ENCODE measurements at places on chromosomes 1 and 21.

DNA sequence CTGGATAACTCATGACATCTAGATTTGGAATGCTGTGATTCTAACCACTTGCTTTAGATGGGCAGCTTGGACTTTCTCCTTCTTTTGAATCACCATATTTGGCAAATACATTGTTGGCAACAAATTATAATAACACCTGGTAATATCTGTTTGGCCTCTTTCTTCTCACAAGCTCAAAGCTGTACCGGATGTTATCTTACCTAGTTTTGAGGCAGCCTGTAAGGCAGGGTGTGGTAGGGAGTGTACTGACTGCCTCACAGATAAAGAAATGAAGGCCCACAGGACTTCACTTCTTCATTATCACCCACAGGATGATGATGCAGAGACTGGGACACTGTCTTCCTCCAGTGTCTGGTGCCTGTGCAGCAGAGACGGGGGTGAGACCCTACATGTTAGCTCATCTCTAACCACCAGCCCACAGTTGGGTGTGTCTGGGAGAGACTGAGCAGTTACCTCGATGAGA, 28.5 kb downstream of the TUFT1 start:
- DNase-seq: no peak

DNA sequence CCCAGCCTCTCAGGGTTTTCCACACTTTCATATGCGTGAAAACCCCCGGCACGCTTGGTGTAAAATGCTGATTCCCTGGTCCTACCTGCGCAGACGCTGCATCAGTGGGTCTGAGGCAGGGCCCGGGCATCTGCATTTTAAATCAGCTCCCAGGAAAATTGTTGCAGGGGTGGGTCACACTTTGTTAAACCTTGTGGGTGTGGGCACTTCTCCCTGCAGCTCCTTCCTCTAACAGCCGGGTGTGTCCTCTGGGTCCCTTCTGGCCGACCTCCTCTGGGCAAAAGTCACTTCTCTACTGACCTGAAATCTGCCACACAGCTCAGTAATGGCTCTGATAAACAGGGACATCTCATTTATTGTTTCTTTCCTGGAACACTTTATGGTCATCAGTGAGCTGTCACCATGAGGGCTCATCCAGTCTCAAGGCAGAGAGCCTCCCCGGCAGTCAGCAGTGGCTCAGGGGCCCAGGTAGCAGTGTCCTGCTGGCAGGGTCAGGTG, 52.8 kb upstream of the TMPRSS2 start:
- DNase-seq: no peak

DNA sequence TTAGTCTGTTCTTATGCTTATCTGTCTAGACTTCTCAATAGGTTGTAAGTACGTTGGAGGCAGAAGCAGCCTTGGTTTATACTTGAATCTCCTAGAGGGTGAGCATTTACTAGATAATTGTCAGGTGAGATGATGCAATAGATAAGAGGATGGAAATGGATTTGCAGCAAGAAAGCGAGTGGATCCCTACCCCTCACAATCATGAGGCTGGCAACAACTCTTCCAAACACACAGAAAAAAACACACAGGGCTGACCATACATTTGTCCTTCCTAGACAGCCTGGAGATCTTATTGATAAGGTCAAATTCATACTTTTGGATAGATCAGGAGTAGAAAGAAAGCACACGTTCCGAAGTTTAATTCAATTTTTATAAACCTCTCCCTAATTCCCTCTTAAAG, 481.4 kb upstream of the CAMK1G start:
- no peak for DNase-seq

- no peak for DNase-seq
Observed at GRCh38 chr1:209802780-209803152, 3.2 kb downstream of the IRF6 start.

DNA sequence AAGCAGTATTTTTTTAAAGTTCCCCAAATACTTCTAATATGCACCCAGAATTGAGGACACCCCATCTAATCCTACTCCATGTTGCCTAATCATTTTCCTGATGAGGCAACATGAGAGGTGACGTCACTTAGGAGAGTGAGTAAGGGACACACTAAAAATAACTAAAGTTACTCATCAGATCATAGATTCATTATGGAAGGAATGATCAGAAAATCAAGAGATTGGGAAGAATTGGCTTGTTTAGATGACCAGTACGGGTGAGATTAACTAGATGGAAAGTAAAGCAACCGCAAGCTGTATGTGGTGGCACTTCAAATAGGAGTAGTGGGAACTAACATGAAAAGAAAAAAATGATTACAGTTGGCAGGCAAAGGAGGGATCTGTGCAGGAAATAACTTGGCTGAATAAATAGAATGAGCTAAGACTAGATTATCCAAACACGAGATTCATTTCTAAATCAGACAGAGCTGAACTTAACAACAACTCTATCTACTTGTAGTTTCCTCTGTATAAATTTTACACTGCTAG, 61.4 kb upstream of the CXADR start:
- no peak for DNase-seq

DNA sequence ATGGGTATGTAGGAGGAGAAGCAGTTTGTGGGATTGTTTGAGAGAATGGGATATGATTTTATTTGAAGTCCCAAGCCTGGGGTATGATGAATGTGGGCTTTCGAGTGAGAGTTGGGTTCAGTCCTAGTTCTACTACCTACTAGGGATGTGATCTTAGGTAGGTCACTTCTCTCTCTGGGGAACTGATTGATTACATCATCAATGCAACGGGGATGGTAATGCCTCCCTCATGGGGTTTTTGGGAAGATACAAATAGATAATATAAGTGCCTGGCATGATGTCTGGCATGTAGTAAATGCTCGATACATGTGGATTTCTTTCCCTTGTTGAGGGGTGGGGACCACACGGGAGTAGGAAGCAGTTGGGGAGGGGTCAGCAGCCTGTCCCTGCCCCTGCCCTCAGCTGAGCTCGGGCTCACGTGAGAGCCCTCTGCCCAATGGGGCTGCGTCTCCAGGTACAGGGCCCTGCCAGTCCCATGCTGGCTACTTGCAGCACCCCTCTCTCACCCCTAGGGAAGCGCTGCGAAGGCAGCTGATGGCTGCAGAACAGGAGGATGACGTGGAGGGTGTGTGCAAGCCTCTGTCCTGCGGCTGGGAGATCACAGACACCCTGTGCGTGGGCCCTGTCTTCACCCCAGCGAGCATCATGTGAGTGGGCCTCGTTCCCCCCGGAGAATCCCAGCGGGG, 38.7 kb downstream of the AZIN2 start:
- DNase-seq: no peak

- peak; percentile 16 for DNase-seq
Observed at GRCh38 chr1:172322219-172323061, 98.0 kb upstream of the C1orf105 start.

DNA sequence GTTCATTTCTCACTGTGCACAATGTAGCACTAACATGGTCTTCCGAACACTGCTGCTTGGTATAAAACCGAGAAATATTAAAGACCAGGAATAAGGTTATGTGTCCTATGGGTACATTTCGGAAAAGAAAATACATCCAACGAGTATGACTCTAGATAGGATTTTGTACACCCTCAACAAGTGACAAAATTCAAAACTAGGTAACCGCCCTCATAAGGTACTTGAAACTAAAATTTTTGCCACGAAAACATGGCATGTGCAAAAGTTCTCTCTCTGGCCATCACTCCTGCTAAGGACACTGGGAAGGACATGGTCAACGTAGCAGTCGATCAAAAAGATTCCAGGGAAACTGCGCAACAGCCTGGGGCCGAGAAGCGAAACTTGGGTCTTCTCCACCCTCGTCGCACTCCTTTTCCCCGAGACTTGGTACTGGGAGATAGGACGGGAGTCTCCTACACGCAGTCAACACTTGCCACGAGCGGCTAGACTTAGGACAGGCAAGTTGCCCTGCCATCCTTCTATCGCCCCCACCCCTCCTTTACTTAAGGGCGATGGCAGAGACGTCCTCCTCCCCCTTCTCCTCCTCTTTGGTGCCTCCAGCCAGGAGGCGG, 338 bp upstream of the TOR1AIP1 start:
- no peak for DNase-seq

DNA sequence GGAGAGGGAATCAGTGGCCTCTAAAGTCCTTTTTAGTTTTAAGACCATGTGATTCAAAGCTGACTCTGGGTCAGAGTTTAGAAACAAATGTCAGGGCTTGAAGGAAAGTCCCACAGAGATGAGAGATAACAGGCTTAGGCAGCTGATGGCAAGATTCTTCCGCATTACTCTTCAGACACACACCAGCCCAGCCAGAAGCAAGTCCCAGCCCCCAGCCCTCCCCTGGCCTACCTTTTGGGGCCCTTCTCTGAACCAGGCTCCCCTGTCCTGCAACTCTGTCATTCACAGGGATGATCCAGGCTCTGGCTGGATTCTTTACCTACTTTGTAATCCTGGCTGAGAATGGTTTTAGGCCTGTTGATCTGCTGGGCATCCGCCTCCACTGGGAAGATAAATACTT, 13.1 kb upstream of the CASQ1 start:
- no peak for DNase-seq

DNA sequence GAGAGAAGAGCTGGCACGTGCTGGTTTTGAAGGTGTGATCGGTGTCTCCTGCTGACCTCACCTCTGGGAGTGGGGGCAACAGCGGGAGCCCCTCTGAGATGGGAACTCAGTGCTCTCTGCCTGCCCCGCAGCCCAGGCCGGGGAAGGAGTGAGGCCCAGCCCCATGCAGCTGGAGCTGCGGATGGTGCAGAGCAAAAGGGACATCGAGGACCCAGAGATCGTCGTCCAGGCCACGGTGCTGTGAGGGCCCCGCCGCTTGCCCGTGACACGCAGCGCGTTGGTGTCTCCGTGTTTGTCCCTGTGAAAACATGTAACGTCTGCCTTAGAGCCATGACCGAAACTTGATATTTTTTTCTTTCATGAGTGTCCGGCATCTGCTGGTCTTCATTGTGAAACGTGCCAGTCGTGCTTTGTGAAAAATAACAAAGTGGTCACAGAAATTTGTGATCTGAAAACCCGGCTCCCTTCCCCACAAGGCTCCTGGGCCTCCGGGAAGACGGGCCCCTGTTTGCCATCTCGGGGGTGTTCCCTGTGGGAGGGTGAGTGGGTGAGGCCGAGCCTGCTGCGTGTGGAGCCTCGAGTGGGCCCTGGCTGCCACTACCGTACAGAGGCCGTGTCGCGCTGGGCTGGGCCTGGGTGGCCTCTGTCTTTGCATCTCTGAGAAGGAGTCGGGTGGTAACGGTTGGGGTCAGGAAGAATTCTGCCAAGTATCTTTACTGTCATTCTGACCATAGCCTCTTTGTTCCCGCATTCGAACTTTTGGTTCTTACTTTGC, 20.1 kb downstream of the CSTB start:
- DNase-seq: no peak

- DNase-seq: no peak
Observed at GRCh38 chr1:113422315-113423068, 32.2 kb downstream of the MAGI3 start.

GRCh38 chr1:212488436-212489283, 55.9 kb downstream of the NENF start:
- DNase-seq: no peak

DNA sequence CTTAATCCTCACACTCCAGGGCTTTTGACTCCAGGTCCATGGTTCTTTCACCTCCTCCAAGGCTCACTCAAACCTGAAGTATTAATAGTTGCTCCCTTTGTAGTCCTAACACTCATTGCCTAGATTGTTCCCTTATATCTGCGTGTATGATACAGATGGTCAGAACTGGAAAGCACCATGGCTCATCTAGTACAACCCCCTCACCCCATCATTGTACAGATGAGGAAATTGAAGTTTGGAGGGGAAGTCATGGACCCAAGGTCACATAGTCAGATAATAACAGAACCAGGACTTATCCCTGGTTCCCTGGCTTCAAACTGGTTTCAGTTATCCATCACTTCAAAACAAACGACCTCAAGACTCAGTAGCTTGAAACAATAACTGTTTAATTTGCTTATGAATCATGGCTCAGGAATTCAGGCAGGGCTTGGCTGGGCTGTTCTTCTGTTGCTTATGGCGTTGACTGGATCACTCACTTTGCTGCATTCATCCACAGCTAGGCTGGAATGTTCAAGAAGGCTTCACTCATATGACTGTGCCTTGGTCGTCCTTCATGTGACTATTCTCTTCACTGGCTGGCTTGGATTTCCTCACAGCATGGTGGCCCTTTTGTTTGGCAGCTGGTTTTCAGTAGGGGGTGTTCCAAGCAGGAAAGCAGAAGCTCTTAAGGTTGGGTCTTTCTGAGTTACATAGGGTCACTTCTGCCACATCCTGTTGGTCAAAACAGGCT, 5.0 kb downstream of the NOS1AP start:
- DNase-seq: no peak

DNA sequence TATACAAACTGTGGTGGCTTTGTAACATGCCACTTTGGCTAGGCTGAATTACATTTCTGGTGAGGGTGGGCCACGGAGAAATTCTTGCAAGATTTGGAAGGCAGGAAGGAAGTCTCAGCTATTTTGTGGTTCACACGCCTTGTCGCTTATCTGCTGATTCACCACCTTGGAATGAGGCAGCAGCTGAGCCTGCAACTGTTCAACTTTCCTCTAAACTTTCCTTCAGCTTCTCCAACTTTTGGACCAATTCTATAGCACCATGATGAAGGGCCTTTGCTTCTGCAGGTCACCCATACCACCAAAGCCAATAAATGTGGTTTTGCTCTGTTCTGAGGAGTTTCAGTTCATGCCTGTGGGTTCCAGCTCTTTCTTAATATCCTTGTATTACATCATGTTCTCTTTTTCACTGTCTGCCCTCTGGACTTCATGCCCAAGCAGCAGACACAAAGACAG, 337.6 kb upstream of the SNX7 start:
- no peak for DNase-seq

DNA sequence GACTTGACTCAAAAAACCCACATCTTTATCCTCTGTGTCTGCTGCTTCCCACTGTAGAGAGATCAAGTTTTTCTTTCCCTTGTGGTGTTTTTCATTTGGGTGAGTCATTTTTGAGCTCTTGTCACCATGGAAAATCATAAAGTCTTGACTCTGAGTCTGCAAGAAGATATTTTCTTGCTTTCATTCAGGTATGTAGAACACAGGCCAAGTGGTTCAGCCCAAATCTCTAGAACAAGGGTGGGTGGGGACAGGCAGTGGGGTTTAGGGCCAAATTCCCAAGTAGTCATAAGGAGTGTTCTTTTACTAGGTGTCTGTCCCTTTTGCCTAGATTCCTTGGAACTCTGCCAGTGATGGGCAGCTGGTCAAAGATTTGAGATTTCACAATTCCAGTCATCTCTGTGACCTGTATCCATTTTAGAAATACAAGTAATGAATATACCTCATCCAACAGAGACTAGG, 21.5 kb upstream of the ARHGAP29 start:
- DNase-seq: no peak
